ENCODE measurements at places on chromosomes 12 and 14.

GRCh38 chr12:75560167-75560566, 48.8 kb upstream of the KRR1 start:
- DNase-seq = no peak

GRCh38 chr12:69428351-69429073, 41.7 kb upstream of the FRS2 start:
- no peak for DNase-seq

GRCh38 chr12:48750769-48751356, 34.4 kb upstream of the CCNT1 start:
- DNase-seq = no peak

- DNase-seq = no peak
These were observed 715 bp downstream of the NEK9 start for GRCh38 chr14:75126121-75126544.

- DNase-seq = no peak
These were observed 10.1 kb downstream of the MIA2 start for GRCh38 chr14:39243831-39244230.

- DNase-seq = no peak
These were observed 1.5 kb downstream of the KLRB1 start for GRCh38 chr12:9606247-9606646.

GRCh38 chr14:89379006-89379405, 38.0 kb downstream of the FOXN3 start:
- DNase-seq = no peak

GRCh38 chr12:39502726-39503125, 59.8 kb upstream of the KIF21A start:
- DNase-seq = no peak
